ENCODE measurements at places on chromosomes 1 and 21.

- no peak for DNase-seq
These were observed 8.9 kb downstream of the PLA2G2F start for GRCh38 chr1:20147846-20148570.

GRCh38 chr21:35948982-35949381 lies 111.3 kb downstream of the SETD4 start:
- no peak for DNase-seq

GRCh38 chr21:33265664-33266049 lies 510 bp upstream of the IL10RB start:
- DNase-seq, result peak; percentile 93

- no peak for DNase-seq
These were observed 642.3 kb downstream of the RWDD3 start for GRCh38 chr1:95876276-95876675.

DNA sequence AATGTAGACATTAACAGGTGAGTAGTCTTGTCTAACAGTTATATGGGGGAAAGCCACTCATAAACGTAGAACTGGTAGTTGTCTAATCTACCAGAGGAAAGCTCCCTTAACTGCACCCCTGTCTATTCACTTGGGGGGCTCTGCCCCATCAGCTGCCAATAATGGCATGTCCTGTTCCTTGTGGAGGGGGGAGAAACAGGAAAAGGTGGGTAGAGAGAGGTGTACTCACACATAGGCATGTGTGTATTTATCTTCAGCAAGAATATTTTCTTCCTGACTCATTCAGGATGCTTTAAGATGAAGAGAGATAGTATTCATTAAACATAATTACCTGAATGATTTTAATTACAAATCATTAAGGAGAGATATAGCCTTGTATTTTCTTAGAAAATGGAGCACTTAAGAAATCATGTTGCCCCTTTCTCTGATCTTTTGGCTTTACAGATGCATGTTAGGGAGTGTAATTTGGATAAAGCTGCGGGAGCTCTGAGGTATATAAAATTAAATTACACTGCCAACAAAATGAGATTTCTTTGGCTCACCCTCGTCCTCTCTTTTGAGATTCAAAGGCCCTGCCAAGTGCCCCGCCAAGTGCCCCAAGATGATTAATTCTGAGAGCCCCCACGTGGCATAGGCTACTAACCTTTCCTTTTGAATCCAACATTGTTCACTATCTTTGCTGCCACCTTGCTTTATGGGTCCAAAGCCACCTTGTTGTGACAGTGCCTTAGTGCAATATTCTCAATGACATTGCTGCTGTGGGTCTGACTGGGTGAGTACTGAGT lies 286.3 kb upstream of the LYPLAL1 start:
- no peak for DNase-seq

GRCh38 chr21:25862112-25862511 lies 127.3 kb downstream of the GABPA start:
- DNase-seq, result no peak

DNA sequence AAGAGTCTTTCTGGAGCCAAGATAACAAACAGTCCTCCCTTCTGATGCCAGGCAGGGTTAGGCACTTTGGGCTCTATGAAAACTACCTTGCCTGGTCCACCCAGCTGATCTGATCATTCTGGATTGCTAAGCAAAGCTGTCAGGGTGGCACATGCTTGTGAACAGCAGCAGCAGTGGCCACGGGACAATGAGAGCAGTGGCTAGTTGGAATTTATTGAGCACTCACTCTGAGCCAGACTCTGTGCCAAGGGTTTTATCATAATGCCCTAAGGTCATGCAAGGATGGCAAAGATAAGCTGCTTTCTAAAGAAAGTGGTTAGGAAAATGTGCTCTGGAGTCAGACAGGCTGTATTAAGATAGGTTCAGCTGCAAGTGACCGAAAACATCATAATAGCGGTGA lies 390.4 kb upstream of the VAMP3 start:
- DNase-seq, result no peak

DNA sequence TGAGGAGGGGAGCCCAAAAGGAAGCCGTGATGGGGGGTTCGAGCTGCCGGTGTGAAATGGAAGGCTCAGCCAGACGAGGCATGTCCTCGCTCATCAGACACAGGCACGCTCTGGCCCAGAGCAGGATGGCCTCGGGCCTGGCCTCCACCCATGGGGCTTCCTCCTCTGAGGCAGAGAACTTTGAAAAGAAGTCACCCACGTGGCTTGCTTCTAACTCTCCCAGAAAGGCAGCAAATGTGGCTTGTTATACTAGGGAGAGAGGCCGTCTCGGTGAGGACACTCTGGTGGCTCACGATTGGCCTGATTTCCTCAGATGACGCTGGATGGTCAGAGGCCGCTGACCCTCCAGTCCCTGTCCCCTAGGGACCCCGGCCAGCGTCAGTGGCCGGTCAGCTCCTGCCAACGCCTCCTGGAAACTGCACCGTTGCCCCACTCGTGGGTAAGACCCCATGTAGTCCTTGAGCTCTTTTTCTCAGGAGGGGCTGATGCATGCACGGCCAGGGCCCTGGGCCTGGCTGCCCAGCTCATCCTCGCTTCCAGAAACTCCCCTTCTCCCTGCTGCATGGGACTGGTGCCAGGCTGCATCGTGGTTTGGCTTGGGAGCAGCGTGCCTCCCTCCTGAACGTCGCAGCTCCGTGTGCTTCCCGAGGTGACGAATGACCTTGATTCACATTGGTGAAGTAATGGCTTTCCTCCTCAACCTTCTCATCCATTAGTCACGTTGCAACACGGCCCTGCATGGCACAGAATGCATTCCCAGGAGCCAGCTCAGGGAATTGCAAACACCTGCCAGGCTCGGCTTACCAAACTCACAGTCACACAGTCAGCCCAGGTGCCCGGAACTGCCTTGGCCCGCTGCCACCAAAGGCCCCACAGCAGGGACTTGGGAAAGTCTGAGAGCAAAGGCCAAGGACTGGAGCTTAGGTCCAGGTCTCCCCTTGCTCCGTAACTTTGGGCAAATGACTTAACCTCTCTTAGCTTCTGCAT lies 58.8 kb downstream of the TOMM20 start:
- DNase-seq, result no peak

DNA sequence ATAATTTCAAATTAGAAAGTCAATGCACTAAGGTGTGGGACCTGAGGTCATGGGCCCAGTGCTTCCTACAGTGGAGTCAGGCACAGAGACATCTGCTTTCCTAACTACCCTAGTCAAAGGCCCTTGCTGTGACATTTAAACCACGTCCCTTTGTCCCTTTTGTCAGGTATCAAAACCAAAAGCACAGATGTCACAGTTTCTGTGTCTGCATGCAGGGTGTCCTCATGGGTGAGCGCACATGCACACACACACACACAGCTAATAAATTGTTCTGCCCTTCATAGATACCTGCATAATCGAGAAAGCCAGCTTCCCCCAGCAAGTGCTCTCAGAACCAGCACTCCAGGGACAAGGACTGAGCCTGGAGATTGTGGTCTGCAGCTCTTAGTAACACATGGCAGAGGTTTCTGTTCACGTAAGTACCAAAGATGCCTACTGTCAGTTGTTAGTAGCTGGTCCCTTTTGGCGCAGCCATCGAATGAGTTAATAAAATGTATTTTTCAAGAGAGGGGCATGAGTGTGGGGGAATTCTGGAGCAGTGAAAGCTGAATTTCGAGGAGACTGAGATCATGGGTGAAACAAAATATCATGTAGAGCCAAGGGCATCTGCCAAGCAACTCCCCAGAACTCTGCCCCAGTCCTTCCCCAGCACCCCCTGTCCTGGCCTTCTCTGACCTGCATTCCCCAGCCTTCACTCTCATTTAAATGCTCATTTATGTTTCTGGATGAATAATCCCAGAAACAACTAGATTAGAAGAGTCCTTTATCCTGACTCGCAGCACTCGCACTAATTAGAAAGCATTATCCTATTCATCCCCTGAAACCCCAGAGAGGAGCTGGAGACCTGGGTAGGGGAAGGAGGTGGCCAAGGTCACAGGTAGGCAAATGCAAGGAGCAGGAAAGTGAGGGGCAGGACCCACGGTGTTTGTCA lies 25.5 kb downstream of the TNR start:
- DNase-seq, result no peak

DNA sequence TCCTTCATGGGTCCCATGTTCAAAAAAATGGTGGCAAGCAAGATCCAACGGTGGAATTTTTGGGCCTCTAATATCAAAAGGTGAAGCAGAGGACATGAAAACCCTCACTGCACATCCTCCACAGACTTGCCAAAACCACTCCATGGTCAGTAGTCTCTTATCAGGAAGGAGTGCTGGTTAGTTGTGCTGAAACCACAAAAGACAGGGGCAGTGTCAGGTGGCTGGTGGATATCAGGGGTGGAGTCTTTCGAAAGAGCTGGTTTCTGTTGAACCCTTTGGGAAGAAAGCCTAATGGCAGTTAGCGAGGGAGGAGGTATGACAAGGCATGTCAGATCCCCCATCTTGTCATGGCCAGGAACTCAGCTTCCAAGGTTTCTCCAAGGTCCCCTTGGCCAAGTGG lies 395.9 kb upstream of the CAMK1G start:
- no peak for DNase-seq

- no peak for DNase-seq
These were observed 730.9 kb upstream of the ADGRL2 start for GRCh38 chr1:81069856-81070255.

GRCh38 chr1:44021581-44022321 lies 9.5 kb downstream of the SLC6A9 start:
- DNase-seq, result no peak

GRCh38 chr1:26832249-26832960 lies 5.9 kb downstream of the ZDHHC18 start:
- DNase-seq, result no peak

GRCh38 chr1:98906809-98907208 lies 97.9 kb downstream of the PLPPR5 start:
- DNase-seq, result no peak

- DNase-seq, result no peak
These were observed 125.3 kb downstream of the TRABD2B start for GRCh38 chr1:47871799-47872353.

DNA sequence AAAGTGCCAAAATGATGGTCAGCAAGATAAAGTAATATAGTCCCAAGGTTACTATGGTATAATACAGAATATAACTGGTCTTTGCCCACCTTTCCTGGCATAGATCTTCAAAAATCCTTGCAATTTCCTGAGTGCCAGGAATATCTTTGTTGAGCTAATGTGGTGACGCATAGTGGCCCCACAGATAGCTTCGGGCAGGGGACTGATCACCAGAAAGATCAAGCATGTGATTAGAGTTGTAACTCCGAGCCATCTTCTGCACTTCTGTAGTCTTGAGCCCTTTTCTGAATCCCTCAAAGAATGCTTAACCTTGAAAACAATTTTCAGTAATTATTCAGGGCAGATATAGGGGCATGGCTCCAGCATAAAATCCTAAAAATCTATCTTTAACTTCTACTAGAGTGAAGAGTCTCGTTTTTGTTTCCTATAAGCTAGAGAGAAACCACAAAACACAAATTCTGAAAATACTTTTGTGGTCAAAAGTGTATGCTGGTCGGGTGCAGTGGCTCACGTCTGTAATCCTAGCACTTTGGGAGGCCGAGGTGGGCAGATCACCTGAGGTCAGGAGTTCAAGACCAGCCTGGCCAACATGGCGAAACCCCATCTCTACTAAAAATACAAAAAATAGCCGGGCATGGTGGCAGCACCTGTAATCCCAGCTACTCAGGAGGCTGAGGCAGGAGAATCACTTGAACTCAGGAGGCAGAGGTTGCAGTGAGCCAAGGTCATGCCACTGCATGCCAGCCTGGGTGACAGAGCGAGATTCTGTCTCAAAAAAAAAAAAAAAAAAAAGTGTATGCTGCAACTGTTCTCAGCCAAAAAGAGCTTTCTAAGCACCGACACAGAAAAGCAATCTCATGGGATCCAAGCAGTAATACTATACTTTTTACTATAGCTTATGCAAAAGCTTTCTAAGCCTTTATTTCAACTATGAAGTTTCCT lies 62.8 kb downstream of the NVL start:
- no peak for DNase-seq

GRCh38 chr1:96144636-96145035 lies 576.9 kb upstream of the PTBP2 start:
- no peak for DNase-seq

DNA sequence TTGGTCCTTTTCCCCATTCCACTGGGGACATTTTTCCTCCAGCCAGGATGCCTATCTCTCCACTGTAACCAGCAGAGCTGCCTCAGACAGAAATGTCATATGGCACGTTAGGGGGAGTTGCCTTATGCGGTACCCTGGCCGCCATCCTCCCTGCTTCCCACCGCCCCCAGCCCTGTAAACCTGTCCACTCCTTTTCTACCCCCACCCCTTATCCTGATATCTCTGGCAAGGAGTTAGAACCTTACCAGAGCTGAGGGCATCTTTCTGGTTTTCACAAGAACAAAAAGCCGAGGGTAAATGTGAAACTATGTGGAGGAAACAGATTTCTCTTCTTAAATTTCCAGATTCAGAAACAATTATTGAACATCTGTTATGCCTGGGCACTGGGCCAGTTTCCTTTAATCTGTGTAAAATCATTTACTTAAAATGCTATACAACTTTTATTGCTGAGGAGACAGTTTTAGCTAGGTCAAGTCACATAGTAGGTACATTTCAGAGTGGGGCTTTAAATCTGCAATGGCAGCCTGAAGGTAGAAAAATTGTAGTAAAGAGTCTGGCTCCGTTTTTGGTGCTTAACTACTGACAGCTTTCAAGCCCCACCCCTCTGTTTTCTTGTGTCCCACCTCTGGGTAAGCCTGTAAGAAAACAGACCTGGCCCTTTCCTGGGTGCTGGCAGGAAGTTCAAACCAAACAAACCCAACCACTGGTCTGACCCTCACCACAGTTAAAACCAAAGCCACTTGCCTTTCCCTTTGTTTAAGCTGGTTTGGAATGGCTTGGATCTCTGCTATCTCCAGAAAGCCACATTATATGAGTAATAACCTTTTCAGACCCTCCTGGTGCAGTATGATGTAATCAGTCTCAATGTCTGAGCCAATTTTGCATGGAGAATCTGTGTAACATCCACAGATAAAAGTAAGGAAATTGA lies 319.0 kb downstream of the HHAT start:
- no peak for DNase-seq

DNA sequence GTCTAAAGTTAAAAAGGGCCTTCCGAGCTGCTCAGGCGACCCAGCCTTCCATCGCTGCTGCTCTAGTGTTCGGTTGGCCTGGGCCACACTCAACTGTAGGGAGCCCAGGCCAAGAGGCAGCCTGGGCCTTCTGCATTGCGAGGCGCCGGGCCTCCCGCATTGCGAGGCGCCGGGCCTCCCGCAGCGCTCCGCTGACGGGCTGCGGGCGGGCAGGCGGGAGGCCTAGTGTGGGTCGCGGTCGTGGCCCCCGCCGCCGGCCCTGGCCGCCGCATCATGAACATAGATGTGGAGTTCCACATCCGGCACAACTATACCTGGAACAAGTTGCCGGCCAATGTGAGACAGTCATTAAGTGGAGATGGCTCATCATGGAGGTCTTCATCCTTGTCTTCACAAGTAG lies 48.3 kb downstream of the PPIAL4G start:
- no peak for DNase-seq

All from NAMALWA (cell line).